ENCODE measurements at places on chromosomes 1 and 21.
A peak's percentile ranks its signal among the peaks of the same experiment; 100 is the strongest.

DNA sequence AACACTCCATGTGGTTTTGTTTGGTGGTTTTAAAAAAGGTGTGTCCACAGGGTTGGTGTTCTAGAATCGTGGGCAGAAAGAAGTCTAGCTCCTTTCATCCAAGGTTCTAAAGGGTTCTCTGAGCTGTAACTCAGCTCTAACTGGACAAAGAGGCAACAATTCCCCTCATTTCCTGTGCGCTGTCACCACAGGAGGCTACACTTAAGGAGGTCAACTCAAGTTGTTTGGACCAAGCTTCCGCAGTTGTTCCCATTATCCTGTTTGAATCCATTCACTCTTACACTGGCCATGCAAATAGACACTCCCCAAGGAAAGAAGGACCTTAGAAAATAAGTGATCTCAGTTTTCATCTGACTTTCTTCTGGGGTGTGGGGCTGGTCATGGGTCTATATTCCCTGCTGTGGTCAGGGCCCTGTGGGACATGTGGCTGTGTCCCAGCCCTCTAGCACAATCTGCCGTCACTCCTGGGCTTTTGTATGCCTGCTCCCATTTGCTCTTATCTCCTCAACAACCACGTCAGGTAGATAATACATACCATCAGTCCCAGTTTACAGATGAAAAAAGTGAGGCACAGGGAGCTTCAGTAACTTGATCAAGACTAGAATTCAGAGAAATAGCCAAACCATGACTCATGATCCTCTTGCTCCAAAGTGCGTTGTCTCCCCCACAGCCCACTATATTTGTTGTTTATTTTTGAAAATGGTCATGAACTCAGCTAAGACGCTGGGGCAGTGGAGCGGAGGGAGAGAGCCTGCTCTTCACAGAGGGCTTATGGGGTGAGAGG, 103.6 kb downstream of the RHOU start:
- DNase-seq: no peak

DNA sequence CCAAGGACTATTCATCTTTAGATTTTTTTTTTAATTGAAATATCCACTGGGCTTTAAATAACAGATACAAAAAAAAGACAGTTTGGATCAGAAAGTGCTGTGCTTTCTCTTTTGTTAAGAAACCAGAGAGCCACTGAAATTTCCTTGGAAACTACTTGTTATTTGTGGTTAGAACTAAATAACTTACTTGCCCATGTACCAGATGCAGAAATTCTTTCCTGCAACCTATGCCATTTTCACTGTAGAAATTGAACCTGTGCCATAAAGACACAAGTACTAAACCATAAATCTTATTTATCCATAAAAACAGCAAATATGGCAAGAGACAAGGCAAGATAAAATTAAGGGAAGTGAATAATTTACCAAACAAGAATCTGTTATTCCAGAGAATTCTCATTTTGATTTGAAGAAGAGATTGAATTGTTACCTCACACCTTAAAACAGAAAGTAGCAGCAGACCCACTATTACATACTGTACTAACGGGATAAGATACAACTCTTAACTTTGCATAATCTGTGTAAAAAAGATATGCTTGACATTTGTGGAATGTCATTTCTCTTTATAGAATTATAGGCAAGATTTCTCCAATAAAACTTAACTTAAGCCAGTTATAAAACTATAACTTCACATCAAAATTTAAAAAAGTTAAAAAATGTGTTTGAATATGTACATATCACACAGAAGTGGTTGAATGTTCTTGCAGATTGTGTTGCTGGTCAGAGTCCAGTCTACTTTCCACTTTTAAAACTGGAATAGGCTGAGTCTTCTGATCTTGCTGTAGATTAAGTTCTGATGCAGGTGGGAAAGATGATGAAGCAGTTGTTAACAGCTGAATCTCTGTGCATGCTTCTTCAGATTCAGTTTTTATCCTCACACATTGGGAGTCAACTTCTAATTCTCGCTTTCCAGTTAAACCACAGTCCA, 6.3 kb upstream of the PHTF1 start:
- DNase-seq: peak; percentile 28

DNA sequence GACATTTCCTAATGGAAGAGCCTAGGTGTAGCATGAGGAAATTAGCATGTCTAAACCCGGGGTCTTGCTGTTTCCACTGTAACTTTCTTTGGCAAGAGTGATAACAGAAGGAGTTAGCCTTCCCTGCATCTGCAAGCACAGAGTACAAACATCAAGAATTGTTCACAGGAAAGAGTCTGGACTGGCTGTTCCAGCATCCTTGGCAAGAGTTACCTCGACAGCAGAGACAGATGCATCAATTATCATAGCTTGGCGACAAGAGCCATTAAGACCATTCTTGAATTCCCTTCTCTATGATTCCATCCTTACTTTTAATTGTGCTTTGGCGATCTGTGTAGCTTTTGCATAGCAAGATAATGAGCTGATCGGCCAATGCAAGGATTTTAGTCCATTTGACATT, 82.8 kb upstream of the RALGPS2 start:
- no peak for DNase-seq

DNA sequence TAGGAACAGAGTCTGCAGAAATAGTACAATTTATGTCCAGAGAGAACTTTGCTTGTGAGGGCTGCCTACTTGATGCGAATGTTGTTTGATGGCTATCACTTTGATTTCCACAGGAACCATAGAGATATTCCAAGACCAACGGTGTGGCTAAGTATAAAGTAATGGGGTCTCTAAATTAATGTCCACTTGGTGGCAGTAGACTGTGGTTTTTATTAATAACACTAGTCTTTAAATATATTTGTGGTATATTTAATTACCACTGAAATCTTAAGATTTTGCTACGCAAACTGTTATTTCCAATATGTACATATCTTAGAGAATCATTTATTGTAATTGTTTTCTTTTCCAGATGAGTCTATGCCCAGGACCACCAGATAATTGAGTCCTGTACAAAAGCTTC, 647.9 kb downstream of the PLA2G4A start:
- DNase-seq: no peak

- no peak for DNase-seq
Observed at GRCh38 chr1:70033266-70033873, 172.0 kb downstream of the LRRC40 start.

GRCh38 chr1:93042187-93043056, 36.7 kb upstream of the MTF2 start:
- no peak for DNase-seq

DNA sequence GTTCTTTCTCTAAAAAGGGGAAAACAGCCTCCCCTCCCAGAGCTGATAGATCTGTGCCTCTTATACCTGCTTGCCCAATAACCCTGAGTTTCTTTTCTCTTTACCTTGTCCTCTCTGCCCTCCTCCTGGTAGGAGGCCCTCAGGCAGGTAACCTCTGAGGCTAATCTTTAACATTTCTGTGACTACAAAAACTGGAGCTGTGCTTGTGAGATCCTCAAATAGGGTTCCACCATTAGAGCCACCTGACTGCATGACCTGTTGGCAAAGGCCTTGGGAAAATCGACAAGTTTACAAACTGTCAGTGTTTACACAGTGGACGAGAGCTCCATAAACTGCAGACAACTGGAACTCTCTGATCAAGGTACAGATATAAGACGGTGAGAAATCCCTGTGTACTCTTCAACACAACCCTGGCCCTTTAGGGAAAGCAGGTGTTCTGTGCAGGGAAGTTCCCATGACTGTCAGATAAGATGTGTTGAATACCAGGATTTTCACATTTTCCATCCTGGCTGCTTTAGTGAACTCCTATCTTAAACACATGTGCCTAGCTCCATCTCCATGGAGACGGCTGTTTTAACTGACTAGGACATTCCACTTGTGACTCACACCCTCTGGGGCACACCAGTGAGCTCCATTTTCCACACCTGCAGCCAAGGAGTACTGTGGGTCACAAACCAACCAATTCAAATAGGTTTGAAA, 38.3 kb downstream of the ECE1 start:
- DNase-seq: peak; percentile 61

GRCh38 chr21:33557447-33557846, 14.6 kb downstream of the SON start:
- DNase-seq: no peak

- no peak for DNase-seq
Observed at GRCh38 chr1:75472089-75472970, 138.6 kb downstream of the SLC44A5 start.

GRCh38 chr1:24914226-24915069, 15.6 kb downstream of the RUNX3 start:
- DNase-seq: no peak

DNA sequence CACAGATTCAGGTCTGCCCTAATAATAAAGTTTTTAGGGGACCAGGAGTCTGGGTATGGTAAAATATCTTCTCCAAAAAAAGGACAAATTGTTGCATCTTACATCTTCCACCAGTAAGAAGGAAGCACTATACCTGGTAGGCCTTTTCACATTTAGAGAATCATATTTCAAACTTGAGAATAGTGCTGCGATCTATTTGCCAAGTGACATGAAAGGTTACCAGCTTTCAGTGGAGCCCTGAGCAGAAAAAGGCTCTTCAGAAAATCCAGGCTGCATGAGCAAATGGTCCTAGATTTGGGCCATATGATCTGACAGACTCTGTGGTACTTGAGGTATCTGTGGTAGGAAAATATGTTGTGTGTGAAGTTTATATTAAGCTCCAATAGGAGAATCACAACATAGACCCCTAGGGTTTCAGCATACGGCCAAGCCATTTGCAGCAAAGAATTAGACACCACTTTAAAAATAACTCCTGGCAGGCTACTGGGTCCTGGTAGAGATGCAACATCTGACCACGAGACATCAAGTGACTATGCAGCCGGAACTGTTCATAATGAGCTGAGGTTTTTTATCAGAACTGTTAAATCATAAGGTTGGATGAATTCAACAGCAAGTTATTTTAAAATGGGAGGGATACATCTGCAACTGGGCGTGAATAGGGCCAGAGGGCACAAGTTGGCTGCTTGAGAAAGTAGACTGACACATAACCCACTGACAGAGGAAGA, 38.6 kb upstream of the CCDC190 start:
- DNase-seq: peak; percentile 83

- no peak for DNase-seq
Observed at GRCh38 chr1:207318072-207318619, 3.3 kb upstream of the CD55 start.

DNA sequence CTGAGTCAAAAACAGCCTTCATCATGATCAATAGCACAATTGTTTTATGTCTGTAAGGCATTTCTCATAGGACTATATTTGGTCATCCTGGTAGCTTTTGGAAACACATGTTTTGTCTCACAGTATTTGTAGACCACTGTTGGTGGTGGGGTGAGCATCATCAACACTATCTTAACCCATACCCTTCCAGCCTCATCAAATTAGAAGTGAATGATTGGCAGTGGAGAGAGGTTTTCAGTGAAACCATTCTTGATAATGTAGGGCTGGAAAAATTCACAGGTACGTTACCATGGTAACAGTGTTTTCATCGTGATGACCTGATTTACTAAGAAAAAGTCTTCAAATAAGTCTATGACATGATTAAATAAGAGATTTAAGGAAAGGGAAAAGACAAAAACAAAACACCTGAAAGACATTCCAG, 45.3 kb upstream of the C1orf105 start:
- no peak for DNase-seq

DNA sequence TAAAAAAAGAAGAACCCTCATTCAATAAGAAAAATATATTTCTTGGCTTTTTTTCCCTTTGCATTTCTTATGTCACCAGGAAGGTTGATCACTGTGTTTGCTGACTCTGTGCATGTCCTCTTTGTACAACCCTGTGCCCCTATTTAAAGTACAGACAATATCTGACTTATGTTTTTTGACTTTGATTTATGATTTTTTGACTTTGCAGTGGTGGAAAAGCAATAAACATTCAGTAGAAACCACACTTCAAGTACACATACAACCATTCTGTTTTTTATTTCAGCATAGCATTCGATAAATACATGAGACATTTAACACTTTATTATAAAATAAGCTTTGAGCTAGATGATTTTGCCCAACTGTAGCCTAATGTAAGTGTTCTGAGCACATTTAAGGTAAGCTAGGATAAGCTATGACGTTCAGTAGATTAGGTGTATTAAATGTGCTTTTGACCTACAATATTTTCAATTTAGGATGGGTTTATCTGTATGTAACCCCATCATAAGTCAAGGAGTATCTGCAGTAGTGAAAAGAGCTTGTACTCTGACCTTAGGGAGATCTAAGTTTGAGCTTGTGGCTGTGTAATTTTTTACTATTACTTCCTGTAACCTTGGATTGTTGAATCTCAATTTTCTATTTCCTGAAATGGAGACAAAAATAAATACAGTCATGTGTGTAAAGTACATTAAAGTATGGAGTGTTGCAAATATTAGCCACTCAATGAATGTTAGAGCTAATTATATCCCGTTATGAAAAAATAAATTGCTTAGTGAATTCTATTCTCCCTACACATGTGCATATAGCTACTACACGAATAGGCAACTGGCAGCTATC, 1.2 kb downstream of the RNASEL start:
- no peak for DNase-seq

GRCh38 chr1:14090062-14090461, 390.1 kb downstream of the PRDM2 start:
- no peak for DNase-seq

DNA sequence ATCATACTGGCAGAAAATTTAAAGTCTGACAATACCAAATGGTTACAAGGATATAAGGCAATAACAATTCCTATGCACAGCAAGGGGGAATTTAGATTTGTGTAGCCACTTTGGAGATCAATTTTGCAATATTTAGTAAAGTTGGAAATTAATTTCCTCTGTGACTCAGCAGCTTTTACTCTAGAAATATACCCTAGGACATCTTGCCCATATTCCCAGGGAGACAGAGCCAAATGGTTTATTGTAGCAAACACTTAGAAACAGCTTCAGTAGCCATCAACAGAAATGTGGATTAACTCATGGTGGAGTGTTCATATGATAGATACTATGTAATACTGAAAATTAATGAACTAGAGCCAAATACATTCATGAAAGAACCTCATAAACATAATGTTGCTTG, 104.6 kb downstream of the BACH1 start:
- DNase-seq: no peak

DNA sequence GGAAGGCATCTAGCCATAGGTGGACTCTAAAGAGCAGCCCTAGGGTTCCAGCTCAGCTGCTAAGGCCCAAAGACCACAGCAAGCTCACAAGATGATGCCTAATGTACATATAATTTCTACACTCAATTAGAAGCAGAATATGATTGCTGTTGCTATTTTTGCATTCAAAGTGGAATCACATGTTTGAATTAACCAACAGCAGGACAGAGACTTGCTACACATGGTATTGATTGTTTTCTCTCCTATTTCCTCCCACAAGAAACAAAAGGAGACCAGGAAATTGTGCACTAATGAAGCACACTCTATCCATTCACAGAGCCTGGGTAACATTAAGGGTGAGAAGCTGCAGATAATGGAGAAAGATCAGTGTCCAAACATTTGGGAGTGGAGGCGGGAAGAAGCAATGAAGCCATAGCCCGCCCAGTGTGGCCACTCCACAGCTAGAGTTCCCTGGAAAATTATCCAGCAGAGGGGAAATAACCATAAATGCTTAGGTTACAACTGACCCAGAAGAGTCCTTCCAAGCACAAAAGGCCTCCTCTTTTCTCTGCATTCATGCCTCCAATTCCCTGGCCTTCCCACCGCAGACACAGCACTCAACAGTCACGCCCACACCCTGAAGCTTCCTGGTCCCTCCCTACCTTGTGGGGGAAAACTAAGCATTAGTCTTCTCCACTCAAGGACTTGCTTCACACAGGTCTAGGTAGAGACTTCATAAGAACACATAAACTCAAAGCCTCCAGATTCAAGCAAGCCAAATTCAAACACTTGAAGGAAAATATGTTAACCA, 7.5 kb downstream of the CNN3 start:
- DNase-seq: no peak

All from AG04449 (cell line).